ENCODE measurements at places on chromosomes 4 and X. TPM values are rescaled to one million over a fixed set of nuclear protein-coding genes. Genes with fewer than 3 reads are reported as not detected.
A peak's percentile ranks its signal among the peaks of the same experiment; 100 is the strongest.

DNA sequence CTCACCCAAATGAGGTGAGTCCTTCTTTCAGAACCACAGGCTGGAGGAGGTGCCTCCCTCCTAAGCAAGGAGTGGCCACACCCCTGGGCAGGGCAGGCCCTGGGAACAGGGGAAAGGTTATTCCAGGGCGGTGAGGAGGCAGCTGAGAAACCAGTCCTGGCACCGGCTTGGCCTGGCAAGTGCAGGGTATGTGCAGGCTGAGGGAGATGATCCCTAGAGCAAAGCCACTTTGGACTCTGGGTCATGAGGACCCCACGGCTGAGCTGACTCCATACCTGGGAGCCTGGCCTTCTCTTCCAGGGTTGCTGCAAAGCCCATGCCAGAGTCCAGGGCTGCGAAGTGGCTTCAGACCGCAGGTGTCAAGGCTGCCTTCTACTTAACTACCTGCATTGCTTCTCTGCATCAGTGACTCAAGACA is 49.5 kb upstream of the HELT start:
- DNase-seq: no peak
- no peaks in the 10 kb centered on the region for H3K36me3 ChIP-seq
- peaks cover 18% of the 10 kb centered on the region for H3K27me3 ChIP-seq
- no peak overlapping the region for H3K27ac ChIP-seq
- no peak overlapping the region for H3K4me3 ChIP-seq

F8A3 gene
- total RNA-seq: 6.1 TPM

NFXL1 gene
- total RNA-seq: 11.9 TPM

GRCh38 chrX:148311544-148311943 is 188.9 kb upstream of the AFF2 start:
- no peaks in the 10 kb centered on the region for H3K36me3 ChIP-seq
- no peaks in the 10 kb centered on the region for H3K27me3 ChIP-seq
- no peak overlapping the region for H3K4me3 ChIP-seq
- H3K27ac ChIP-seq: no peak overlapping the region

SYTL5 gene
- 0.26 TPM for total RNA-seq

ERVMER34-1 gene
- total RNA-seq: 1.4 TPM

CDX4 gene
- not detected for total RNA-seq

PDE6B gene
- total RNA-seq: 2.3 TPM

- no peaks in the 10 kb centered on the region for H3K36me3 ChIP-seq
- H3K27ac ChIP-seq: peak overlapping the region; percentile 64
- peaks cover 30% of the 10 kb centered on the region for H3K4me1 ChIP-seq
- peaks cover 37% of the 10 kb centered on the region for H3K27me3 ChIP-seq
These were observed 169.8 kb downstream of the BTC start for GRCh38 chr4:74624351-74625151.
